Fibroblast of upper back skin (primary cell): ENCODE measurements at places on chromosomes 12 and 14.
A peak's percentile ranks its signal among the peaks of the same experiment; 100 is the strongest.

GRCh38 chr12:120656008-120656407 lies 15.6 kb downstream of the CABP1 start:
- no peak for DNase-seq

- no peak for DNase-seq
Observed at GRCh38 chr14:68345738-68346137, 447.1 kb downstream of the ZFP36L1 start.

- DNase-seq: no peak
Observed at GRCh38 chr14:69924201-69924600, 45.0 kb downstream of the SMOC1 start.

- no peak for DNase-seq
Observed at GRCh38 chr12:31362759-31363415, 36.9 kb upstream of the SINHCAF start.

DNA sequence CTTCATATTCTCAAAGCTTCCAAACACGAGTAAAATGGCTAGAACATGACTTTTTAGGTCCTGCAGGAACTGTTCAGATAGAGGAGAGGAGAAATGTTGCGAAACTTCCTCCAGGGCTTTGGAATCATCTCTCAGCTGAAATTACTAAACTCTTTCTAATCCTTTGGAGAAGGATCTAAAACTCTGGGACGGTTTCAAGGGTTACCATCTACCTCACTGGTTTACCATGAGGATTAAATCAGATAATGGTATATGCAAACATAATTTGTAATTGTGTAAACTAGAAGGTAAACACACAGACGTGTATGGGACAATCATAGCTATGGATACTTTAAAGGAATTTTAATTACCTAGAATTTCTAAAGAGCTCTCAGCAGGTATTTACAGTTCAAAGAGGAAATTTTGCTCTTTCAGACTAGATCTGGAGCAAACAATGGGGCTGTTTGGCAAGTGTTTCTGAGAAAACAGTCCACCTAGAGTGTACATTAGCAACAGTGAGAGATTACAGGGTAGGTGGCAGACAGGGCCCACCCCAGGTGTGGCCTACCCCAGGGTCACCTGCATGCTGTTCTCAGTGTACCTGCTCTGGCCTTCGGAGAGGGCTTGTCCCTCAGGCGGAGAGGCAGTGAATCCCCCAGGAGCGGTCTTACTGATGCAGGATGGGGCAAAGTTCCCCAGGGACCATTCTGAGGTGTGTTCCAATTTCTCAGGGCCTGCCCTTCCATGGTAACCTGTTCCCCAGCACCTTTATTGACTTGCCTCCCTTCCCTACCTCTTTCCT lies 124.7 kb upstream of the MAX start:
- DNase-seq: peak; percentile 66

GRCh38 chr12:77847680-77848431 lies 17.2 kb downstream of the NAV3 start:
- peak; percentile 92 for DNase-seq

DNA sequence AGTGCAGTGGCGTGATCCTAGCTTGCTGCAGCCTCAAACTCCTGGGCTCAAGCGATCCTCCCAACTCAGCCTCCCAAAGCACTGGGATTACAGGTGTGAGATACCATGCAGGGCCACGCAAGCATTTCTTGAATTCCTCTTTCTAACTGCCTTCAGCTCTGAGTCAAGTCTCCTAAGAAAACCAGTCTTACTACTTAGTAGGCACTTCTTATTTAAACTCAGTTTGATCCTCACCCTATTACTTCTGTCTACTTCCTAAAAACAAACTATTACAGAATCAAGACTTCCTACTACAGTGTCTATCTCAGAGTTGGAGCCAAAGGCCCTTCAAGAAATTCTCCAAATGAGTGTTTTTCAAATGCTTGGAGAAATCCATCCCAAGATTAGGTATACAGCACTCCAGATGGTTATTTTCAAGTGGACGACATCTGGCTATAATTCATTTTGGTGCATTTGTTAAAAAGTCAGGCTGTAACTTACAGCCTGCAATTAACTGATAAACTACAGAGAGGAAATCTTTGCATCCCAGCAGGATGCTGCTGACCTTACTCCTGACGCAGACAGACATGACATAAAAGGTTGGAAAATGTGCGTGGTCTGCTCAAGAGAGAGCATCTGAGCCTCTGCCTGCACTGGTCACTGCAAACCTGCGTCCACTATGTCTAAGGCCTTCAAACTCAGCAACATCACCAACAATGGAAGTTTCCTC lies 34.7 kb downstream of the SSH1 start:
- DNase-seq: no peak
